Activated CD4-positive, alpha-beta memory T cell treated with anti-CD3 and anti-CD28 coated beads, Interleukin-2, amount 10 ng/mL, durations not matched to agents 7 days and 5 days (primary cell): ENCODE measurements at places on chromosomes 1 and 21.

- DNase-seq: no peak
- H3K4me1 ChIP-seq: no peaks in the 10 kb centered on the region
- H3K4me3 ChIP-seq: no peak overlapping the region
- no peak overlapping the region for H3K27ac ChIP-seq
- no peaks in the 10 kb centered on the region for H3K36me3 ChIP-seq
These were observed 16.3 kb downstream of the CRB1 start for GRCh38 chr1:197284325-197284724.

- no peaks in the 10 kb centered on the region for H3K4me1 ChIP-seq
- H3K4me3 ChIP-seq: no peak overlapping the region
- H3K27ac ChIP-seq: no peak overlapping the region
- no peaks in the 10 kb centered on the region for H3K27me3 ChIP-seq
- H3K36me3 ChIP-seq: no peaks in the 10 kb centered on the region
- no peak for DNase-seq
These were observed 156.8 kb downstream of the ST6GALNAC3 start for GRCh38 chr1:76231320-76231719.

DNA sequence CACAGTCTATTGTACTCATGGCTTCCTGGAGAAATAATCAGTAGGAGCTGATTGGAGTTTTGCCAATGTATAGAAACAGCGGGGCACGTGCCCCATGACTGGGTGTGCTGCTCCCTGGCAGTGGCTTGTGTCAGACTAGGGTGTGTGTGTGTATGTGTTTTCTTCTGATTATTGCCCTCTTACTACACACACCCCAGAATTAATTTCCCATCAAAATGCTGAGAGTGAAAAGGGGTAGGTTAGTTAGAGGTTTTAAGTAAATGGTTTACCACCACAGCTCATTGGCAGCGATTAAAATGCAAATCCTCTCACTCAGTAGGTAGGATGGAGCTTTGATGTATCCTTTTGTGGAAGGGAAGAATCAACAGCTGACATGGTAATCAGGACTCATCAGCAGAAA lies 29.9 kb downstream of the HHAT start:
- peaks cover 7% of the 10 kb centered on the region for H3K27me3 ChIP-seq
- no peak overlapping the region for H3K27ac ChIP-seq
- no peaks in the 10 kb centered on the region for H3K36me3 ChIP-seq
- no peak for DNase-seq
- peaks cover 2% of the 10 kb centered on the region for H3K4me1 ChIP-seq

DNA sequence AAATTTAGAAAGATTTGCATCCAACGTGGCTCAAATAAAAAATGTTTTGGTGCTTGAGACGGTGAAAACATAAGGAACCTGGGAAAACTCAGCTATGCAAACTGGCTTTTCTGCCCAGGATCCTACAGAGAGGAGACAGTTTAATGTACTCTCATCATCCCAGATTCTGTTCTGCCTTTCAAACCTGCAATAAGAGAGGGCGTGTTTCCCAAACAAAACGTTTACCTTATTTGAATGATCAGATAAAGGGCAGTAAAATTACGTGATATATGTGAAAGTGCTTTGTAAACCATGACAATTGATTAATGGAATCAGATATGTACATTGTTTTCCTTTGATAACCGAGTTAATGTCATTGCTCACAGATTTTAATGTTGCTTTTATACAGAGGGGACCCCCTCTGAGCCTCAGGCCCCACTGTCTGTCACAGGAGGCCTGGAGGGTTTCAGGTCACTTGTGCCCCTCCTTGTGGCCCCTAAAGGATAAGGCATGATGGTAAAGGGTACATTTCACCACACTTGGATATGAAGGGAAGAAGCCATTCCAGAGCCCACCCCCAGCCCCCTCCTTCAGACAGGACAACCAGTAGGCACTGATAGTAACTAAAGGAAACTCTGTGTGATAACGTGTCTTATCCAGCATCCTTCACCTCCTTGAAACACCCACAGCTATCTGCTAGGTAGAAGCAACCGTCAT lies 157.6 kb downstream of the EDEM3 start:
- H3K27ac ChIP-seq: no peak overlapping the region
- no peaks in the 10 kb centered on the region for H3K36me3 ChIP-seq
- H3K4me3 ChIP-seq: no peak overlapping the region
- DNase-seq: no peak

DNA sequence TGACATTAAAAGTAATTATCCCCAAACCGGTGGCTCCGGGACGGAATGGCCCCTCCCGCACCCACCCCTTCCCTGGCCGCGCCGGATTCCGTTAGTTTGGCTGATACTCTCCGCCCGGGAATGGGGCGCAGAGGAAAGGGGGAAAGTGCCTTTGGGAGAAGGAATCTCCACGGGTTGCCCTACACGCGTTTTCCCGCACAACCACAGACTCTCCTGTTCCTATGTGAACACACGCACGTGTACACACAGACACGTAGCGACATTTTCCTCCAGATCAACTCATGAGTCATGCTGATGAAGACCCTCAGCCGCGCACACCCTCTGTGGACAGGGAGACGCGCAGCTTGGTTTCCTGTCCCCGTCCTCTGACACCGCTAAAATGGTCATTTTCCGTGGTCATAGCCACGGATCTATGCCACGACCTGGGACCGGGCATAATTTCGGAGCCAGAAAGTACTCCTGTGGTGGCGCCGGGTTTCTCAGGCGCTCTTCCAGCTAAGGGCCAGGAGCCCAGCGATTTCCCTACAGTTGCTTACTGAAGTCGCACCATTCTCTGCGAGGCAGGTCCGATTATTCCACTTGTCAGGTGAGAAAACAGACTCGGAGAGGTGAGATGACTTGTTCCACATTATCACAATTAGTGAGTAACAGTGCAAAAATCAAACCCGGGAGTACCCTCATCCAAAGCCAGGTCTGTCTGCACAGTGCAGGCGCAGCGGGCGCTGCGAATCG lies 4.0 kb upstream of the DMRTA2 start:
- peaks cover 11% of the 10 kb centered on the region for H3K36me3 ChIP-seq
- peaks cover 40% of the 10 kb centered on the region for H3K4me1 ChIP-seq
- H3K27ac ChIP-seq: peak overlapping the region; percentile 28
- H3K27me3 ChIP-seq: peaks cover 91% of the 10 kb centered on the region
- no peak overlapping the region for H3K4me3 ChIP-seq
